ENCODE measurements at places on chromosomes 6 and 20.

- DNase-seq: no peak
Observed at GRCh38 chr6:11393713-11394627, 143.6 kb upstream of the TMEM170B start.

DNA sequence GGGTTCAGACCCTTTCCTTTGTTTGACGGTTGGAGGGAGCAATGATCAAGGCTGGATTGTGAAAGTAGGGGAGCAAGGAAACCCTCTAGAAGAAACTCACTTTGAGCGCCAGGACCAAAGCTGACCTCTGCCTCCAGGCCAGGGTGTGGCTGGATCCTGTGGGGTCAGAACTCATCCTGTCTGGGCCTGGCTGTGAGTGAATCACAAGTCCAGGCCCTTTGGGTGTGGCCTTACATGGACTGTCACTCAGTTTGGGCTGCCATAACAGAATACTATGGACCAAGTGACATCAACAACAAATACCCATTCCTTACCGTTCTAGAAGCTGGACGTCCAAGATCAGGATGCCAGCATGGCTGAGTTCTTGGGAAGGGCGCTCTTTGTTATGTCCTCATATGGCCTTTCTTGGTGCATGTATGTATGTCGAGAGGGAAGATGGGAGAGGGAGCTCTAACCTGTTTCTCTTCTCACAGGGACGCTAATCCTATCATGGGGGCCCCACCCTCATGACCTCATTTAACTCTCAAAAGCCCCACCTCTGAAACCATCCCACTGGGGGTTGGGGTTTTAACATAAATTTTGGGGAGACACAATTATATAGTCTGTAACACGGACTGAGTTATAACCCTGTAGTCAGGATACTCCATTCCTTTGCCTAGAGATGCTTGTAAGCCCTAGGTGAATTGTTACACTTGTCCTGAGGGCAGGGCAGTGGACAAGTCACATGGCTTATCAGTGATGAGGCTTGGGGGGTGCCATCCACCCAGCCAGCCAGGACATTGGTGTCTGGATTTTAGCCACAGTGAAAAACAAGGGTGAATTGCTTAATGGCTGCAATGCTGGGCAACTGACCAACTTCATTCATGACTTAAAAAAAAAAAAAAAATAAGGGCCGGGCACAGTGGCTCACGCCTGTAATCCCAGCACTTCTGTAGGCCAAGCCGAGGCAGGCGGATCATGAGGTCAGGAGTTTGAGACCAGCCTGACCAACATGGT, 80.0 kb downstream of the TRMT11 start:
- DNase-seq: no peak

DNA sequence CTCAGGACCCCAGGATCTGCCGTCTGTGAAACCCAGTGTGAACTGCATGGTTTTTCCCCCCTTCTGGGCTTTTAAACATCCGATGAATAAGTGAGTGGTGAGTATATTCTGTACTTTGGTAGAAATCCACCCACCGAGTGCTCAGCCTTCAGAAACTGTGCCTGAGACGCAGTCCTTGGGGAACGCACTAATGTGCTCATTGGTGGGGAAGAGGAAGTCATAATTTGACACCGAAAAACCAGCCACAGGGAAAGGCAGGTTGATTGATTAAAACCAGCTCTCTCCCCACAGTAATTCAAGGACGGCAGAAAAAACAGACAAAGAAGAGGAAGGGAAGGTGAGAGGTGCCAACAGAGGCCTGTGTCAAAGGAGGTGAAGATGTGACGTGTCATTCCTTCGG, 21.7 kb downstream of the EDN3 start:
- no peak for DNase-seq

DNA sequence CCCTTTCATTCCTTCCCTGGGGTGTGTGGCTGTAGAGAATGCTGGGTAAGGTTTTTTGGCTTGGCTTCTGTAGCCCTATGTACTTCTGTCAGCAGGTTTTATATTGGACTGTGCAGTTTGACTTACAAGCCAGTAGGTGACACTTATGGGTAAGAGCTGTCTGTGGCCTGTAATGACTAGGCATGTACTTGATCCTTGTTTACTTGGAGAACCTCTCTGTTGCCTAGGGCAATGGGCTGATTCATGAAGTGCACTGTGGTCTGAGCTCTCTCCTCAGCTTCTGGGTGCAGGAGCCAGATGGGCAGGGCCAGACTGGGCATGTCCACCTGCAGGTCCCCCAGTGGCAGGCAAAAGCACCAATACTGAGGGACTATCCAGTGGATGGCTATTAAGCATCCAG, 544.6 kb downstream of the ADGRB3 start:
- no peak for DNase-seq

DNA sequence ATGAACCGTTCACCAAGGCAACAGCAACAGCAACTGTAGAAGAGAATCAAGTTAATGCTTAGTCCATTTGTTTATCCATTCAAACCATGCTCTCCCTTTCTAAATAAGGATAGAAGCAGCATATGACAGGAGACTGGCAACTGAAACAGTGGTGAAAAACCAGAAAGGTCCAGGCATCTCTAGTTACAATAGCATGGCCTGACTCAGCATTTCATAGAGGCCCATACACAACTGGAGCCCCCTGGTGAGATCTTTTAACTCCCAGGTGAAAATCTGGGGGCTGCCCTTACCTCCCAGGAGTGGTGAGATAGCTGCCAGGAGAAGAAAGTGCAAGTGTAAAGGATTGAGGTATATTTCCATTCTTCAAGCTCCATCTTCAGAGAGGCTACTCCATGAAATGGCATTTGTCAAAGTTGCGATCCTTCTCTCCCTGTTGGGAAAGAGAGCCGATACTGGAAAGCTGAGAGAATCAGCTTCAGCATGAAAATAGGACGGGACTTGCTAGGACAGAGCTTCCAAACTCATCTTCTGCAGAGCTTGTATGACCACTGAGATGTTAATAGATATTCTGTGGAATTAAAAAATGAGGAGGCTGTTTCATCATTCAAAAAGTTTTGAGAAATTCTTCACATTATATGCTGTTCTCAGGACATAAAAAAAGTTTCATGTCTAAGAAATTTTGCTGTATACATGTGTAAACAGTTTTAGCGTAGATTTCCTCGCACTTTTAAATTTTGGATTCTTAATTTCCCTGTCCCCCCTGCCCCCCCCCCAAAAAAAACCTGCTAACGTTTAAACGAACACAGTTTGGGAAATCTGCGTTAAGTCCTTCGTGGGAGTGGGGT, 10.9 kb upstream of the SLC2A12 start:
- no peak for DNase-seq
